ENCODE measurements at places on chromosomes 2 and 18.

DNA sequence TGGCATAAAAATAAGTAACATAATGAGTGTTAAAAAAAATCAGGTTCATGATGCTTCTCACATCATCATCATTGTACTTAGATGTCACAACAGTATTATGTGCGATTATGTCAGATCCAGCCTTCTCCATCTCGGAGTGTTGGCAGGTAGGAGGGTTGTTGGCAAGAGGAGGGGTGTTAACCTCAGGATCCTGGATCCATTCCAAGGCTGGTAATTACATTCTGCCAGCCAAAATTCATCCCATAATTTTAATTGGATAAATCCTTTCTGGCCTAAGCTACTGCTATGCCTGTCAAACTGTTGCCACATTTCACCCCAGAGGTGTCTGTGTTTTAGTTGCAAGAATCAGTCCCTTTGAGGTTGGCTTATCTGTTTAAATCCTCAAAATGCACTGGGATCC, 891 bp upstream of the FTCDNL1 start:
- no peak for DNase-seq

GRCh38 chr18:3796434-3796833, 346.5 kb downstream of the TGIF1 start:
- no peak for DNase-seq

- peak; percentile 89 for DNase-seq
These were observed at the start of gene ITGAV for GRCh38 chr2:186589612-186590349. ITGAV (plus strand) TSS chr2:186590056; CDS start chr2:186590339, 283 bp downstream.

- DNase-seq: no peak
These were observed 50.5 kb downstream of the RAB27B start for GRCh38 chr18:54878659-54879358.

- DNase-seq: no peak
These were observed 1169.2 kb upstream of the NXPH2 start for GRCh38 chr2:139949242-139949972.

- no peak for DNase-seq
These were observed 18.4 kb upstream of the TEX51 start for GRCh38 chr2:126880324-126880723.

- no peak for DNase-seq
These were observed 113.9 kb downstream of the THNSL2 start for GRCh38 chr2:88283886-88284592.

- no peak for DNase-seq
These were observed 97.4 kb upstream of the TGFA start for GRCh38 chr2:70651014-70651413.
